Glutamatergic neuron (in vitro differentiated cells): ENCODE measurements at places on chromosomes 3 and 15.

DNA sequence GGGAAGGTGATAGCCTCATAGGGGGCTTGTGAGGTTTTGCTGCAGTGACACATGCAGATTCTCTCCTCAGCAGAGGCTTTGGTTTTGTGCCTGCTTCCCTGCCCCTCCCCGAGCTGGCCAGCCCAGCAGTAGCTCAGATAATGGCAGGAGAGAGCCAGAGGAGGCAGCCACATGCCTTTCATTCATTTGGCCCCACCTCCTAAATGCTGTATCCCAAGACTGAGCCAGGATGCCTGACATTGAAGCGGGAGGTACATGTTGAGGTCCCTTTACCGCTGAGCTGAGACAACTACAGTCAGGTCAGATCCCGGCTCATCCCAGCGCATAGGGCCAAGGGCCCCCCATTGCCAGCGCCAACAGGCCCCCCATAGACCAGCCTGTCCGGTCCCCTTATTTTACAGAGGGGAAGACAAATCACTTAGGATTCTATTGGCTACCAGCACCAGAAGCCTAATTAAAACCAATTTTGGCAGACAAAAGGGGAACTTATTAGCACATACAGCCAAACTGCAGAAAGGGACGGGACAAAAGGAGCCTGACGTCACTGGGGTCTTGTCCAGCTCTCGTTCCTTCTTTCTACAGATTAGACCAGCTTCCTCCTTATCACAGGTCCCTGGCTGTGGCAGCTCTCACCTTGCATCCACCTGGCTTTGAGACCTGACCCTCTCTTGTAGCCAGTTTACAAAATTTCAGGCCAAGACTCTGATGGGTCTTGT, 12.1 kb upstream of the POLG start:
- no peak for DNase-seq

DNA sequence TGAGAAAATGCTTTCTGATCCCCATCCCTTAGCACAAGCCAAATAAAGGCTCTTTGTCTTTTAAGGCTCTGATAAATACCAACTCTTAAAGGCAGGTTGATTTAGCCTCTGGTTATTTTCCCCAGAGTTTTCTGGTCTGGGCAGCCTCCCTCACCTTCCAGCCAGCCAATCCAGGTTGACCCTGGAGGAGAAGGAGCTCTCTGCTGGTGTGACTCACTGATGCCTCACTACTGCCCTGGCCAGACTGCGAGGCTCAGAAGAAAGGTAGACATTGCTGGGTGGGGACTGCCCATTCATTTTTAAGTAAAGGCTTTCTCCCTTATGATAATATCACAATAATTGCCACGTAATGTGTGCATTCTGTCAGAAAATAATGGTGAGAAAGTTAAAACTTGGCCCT, 37.1 kb downstream of the SLCO3A1 start:
- DNase-seq = no peak

DNA sequence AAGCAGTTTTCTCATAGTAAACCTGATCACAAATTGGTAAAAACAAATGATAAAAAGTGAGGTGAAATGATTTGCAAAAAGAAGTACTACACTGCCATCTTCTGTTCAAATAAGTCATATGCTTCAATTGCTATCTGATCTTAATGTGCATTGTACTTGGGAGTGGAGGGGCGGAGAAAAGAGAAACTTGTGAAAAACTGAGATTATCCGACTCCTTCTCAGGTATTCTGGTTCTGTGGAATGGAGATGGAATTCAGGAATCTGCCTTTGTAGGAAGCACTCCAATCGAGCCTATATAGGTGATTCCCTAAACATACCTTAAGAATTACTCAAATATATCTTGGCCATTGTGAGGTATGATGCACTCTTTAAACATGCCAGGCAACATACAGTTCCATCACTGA, 180.6 kb downstream of the CHL1 start:
- DNase-seq = no peak

DNA sequence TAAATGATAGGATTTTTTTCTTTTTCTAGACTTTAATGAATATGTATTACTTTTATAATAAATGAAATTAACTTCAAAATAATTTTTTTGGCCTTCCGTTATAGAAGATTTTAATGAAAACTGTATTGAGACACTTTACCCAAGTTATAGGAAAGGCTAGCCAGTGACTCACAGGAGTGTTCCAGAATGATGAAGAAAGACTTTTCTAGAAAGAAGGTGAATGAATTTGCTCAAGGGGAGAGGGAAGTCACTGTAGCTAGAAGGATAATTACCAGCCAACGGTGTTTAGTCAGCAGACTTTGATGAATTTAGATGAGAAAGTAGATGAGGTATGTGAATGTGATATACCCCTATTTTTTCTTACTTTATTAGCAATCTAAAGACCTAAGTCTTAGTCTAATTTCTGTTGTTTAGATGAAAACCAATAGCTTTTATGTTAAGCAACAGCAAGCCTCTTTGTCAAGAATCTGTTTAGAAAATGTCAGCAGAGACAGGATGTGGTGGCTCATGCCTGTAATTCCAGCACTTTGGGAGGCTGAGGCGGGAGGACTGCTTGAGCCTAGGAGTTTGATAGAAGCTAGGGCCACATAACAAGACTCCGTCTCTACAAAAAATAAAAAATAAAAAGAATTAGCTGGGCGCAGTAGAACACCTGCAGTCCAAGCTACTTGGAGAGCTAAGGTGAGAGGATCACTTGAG, 3.2 kb downstream of the ALAS1 start:
- no peak for DNase-seq

- DNase-seq = no peak
Observed at GRCh38 chr15:81264072-81264857, 59.7 kb downstream of the STARD5 start.

GRCh38 chr15:97099040-97099439, 768.5 kb downstream of the NR2F2 start:
- DNase-seq = no peak

GRCh38 chr3:55198554-55198953, 270.7 kb upstream of the LRTM1 start:
- no peak for DNase-seq
